ENCODE measurements at places on chromosomes 2 and 18.

DNA sequence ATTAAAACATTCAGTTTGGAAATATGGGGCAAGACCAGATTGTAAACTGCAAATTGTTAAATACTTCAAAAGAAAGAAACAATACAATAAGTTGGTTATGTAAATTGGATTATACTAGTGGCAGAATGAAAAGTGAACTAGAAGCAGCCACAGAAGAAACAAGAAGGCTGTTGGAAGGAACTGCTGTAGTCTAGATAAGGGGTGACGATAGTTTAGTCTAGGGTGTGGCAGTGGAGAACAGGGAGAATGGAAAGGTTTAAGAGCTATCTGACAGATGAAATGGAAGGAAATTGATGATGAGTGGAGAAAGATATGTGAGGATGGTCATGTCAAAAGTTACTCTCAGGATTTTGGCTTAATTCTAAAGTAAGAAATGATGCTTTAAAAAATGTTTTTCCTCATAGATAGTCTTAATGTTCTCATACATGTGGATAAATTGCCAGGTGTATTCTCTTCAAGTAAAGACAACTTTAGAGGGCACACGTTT, 179.7 kb downstream of the GPD2 start:
- DNase-seq = no peak

- DNase-seq = no peak
Observed at GRCh38 chr2:69720404-69720803, 21.5 kb upstream of the ANXA4 start.

DNA sequence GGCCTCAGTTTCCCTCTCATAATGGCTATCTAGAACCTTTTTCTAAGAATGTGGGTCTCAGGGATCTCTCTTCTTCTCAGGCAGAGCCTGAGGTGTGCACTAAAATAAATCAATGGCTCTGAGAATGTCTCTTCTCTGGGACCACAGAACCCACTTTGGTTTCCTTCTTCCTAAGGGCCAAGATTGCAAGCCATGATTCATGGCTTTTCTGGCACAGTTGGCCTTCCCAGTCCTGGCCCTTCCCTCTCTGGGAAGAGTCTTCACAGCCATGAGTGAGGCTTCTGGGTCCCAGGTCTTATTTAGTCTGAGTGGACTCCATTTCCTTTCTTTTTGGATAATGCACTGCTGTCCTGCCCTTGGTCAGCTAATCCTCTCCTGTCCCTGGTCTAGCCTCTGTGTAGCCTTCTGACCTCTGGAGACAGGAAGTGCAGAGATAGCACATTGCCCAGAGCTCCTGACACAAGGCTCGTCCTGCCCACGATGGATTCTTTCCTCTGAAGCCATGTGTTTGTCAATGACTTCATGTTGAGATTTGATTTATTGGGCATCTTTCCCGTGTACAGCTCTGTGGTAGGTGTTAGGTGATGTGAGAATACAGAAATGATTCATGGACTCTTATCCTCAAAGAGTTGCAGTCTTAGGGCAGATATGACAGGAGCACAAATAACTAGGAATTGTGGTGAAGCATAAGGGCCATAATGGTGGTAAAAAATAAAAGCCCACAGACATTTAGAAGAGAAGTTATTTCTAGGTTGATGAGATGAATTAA, 245.0 kb downstream of the CLIP4 start:
- DNase-seq = no peak

GRCh38 chr2:20513946-20514345, 67.1 kb downstream of the RHOB start:
- no peak for DNase-seq

- DNase-seq = no peak
Observed at GRCh38 chr18:9434122-9434701, 41.1 kb upstream of the RALBP1 start.

- no peak for DNase-seq
Observed at GRCh38 chr2:190627448-190628412, 21.2 kb upstream of the NAB1 start.

GRCh38 chr2:45859682-45860081, 208.2 kb downstream of the PRKCE start:
- DNase-seq = no peak

DNA sequence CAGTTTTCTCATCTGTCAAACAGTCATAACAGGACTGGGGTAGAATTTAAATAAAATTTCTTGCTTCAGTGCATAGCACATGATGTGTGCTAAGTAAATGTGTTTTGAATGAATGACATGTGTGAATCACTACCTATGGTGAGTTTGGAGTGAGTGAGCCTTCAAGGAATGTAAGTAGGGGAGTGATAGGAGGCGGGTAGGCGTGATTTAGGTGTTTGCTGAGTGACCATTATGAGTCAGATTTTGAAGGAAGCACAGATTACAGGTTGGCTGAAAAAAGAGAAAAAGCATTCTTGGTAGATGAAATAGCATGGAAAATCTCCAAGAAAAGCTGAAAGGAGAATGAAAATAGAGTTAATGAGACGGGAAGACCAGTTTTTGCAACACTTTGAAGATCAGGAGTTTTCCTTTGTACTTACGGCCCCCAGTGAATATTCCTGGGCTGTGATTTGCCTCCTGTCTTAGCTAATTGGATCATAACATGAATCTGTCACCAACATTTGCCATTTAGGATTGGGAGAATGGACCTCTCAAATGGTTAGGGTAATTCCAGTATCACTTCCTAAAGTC, 136.9 kb upstream of the GATA6 start:
- DNase-seq = no peak

DNA sequence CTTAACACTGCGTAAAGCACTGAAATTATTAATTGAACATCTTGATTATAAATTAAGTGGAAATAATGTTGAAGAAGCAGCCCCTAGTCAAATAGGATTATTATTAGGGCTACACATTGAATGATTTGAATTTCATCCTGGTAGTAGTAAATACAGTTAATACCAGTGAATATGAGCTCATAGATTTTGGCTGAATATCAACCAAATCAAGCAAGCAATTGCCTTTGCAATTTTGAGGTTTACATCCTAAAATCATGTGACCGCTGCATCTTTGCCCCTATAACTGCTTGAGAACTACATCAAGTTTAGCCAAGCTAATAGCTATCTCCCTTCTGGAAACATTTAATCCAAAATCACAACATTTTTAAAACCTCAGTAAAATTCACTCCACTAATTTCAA, 801.2 kb upstream of the PIK3C3 start:
- no peak for DNase-seq

GRCh38 chr2:196046123-196046917, 22.3 kb downstream of the DNAH7 start:
- DNase-seq = no peak

DNA sequence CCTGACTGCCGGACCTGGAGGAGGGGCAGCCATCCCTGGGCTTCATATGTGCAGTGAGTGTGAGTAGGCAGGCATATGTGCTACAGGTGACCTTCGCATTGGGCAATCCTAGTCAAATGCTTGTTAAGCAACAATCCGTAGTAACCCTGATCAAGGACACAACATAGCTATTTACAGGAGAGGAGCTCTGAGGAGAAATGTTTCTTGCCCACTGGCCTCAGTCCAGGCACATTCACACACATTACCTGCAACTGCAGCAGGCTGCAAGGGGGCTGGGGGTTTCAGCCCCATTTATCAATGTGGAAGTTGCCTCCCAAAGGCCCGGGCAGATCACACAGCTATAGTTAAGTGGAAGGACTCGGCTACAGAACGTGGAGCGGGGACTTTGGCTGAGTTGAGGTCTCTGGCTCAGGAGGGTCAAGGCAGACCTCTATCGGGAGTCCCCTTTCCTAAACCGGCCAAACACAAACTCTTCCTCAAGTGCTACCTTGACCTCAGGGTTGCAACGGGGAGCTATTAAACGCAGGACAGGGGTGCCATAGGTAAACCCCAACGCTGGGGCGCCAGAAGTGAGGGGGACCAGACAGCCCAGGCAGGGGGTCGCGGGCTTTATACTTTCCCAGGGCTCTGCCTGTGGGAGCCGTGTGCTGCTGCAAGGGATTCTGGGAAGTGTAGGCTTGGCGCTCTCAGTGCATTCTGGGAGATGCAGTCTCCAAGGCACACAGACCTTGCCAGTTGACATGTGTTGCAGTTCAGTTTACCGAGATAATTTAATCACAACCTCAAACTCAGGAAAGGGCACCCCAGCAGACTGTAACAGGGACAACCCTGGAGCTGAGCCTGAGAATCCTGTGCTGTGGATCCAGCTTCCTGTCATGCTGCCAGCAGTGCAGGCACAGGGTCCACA, 9.4 kb downstream of the KHK start:
- DNase-seq = peak; percentile 51

DNA sequence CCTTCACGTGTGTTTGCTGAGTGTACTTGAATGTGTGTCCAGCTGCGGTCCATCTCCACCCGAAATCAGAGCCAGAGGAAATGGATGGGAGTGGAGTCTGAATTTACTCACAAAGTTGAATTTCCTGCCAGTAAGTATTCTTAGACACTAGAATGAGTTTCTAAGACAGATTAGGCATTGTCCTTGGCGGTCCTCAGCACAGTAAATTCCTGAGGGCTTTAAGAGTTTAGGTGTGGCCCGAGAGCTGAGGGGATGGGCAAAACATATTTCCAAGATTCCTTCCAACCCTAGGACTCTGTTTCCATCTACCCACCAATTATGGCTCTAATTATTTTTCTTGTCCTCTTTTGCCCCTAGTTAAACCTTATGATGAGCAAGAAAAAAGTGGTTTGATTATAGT, 90.3 kb upstream of the PHLPP1 start:
- DNase-seq = no peak

- DNase-seq = no peak
Observed at GRCh38 chr2:106028192-106028591, 165.9 kb downstream of the UXS1 start.

DNA sequence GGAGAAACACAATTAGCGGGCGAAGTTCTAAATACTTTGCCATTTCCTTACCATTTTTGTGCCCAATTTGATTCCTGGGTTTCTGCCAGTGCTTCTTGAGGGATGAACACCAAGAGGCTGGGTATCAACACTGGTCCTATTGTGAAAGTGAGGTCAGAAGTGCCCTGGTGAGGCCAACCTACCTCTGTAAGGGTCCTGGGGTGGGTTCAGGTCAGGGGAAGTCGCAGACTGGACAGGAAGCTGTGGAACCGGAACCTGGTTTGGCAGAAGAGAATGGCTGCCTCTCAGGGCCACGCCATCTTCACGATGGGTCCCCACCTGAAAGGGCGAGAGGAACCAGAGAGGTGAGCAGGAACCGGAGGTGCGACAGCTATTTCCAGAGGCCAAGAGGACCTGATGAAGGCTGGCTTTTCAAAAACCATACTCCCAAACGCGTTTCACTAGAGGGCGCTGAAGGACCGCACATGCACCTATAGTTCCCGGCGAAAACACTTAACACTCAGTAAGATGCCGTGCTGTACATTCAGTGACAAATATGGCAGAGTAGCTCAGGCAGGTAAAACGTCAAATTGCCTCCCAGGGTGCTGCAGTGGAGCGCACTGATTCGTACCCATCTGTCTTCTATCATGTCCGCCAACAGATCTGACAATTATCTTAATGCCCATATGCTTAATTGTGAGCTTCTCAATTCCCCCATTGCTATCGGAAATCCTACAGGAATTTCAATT, 275.3 kb upstream of the CCDC68 start:
- peak; percentile 55 for DNase-seq

Data from CD4-positive, alpha-beta T cell treated with Interferon gamma for 1 hour (primary cell).